Dermis lymphatic vessel endothelial cell (primary cell): ENCODE measurements at places on chromosomes 5 and 9. TPM values are rescaled to one million over a fixed set of nuclear protein-coding genes. Genes with fewer than 3 reads are reported as not detected.

The PDE6A gene
- 0.11 TPM in 1 of 2 replicates, not detected in the other for total RNA-seq

The PCDHGA11 gene
- 6.7 and 7.5 TPM in 2 replicates for total RNA-seq

The LCN6 gene
- not detected in 2 replicates for total RNA-seq

The ANXA6 gene
- total RNA-seq, result 7.1 and 15.8 TPM in 2 replicates

The SLCO6A1 gene
- not detected in 2 replicates for total RNA-seq

The TAF11L10 gene
- not detected in 2 replicates for total RNA-seq

The PCDHGA2 gene
- 0.86 and 1.1 TPM in 2 replicates for total RNA-seq

The SGCD gene
- 2.0 and 4.8 TPM in 2 replicates for total RNA-seq

The SPARC gene
- 330 and 676 TPM in 2 replicates for total RNA-seq

The TAF11L5 gene
- not detected in 2 replicates for total RNA-seq

The FGF10 gene
- not detected in 2 replicates for total RNA-seq

The STKLD1 gene
- total RNA-seq, result 0.69 and 0.98 TPM in 2 replicates
